ENCODE measurements at places on chromosomes 5 and 9.

DNA sequence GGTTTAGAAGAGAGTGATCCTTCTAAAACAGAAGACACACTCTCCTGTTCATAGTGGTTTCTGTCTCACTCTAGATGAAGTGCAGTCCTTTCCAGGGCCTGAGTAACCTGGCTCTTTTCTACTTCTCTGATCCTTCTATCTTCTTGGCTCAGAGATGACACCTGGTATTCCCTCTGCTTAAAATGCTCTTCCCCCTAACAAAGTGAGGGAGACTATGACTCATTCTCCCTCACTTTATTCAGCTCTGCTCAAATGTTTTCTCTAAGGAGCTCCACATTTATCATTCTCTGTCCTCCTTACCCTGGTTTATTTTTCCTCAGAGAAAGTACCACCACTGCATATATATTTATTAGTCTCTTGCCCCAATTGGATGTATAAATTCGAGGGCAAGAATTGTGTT lies 24.6 kb downstream of the TUT7 start:
- DNase-seq = no peak

- no peak for DNase-seq
These were observed 28.7 kb downstream of the COL27A1 start for GRCh38 chr9:114184071-114184470.

GRCh38 chr5:108919591-108920326 lies 172.1 kb downstream of the FER start:
- no peak for DNase-seq

GRCh38 chr9:21153336-21154017 lies 11.8 kb upstream of the IFNW1 start:
- DNase-seq = no peak

GRCh38 chr9:133869674-133870405 lies 122.3 kb downstream of the VAV2 start:
- DNase-seq = no peak

DNA sequence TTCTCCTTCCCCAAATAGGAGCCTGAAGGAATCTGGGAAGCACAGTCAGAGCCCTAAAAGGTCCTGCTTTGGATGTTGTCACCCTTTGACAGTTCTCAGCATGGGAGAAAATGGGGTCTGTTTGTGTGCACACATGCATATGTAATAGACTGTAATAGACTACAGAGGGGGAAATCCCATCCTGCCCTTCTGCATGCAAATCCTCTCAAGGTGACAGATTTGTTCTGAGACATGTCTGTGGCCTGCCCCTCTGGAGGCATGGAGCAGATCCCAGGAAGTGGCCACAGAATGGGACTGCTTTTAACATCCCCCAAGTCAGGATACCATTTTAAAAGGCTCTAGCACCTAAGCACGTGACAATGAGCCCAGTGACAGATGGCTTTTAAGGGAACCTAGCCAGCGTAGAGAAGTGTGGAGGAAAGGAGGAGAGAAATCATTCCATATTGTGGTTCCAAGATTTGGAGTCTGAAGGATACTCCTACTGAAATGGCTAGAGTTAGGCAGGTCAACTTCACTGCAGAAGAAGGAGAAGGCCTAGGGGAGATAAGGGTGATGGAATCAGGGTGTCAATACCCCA lies 483.5 kb downstream of the SPOCK1 start:
- DNase-seq = peak; percentile 26

GRCh38 chr5:142870532-142871362 lies 100.6 kb downstream of the ARHGAP26 start:
- DNase-seq = no peak

GRCh38 chr9:136985027-136985602 lies 2.3 kb downstream of the LCNL1 start:
- DNase-seq = peak; percentile 34

DNA sequence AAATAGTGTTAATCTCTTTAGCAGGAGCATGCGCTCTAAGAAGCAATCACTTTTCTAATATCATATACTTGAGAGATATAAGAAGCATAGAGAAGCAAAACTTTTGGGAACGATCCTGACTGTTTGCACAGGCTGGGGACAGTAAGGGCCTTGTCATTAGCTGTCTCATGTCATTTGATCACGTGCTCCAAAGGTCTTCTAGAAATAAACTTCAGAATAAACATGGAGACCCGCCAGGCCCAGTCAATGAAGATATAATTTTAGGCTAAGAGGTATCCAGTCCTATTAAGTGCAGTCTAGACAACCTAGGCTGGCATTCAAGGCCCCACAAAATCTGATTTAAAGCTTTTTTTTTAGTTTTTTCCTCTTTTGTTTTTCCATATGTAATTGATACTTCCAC lies 111.0 kb upstream of the APC start:
- DNase-seq = no peak

DNA sequence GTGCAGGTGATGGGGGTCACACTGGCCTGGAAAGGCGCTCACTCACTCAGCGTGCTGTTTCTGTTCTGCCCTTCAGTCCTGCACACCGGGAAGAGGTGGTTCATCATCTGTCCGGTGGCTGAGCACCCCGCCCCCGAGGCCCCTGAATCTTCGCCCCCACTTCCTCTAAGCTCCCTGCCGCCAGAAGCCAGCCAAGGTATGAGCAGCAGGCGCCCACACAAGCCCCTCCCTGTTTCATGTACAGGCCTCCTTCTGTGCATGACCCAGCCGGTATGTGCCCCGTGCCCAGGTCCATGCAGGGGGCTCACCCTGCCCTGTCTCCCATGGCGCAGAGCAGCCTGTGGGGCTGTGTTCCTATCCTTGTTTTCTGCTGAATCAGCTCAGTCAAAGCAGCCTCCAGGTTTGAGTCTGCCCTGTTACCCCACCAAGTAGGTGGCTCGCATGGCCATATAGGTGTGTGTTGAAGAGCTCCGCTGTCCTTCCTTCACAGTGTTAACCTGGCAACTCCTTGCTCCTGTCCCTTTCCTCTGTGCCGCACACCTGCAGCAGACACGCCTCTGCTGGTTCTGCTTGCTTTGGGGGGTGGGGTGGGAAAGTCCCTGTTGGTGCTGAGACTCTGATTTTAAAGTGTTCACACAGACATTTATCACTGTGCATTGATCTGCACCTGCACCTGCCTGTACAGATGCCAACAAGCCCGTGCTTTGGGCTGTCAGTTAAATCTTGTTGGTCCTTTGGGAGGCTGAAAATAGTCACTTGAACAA lies 84.8 kb downstream of the WNK2 start:
- DNase-seq = no peak

GRCh38 chr9:92988215-92988768 lies 41.0 kb downstream of the FGD3 start:
- DNase-seq = no peak

DNA sequence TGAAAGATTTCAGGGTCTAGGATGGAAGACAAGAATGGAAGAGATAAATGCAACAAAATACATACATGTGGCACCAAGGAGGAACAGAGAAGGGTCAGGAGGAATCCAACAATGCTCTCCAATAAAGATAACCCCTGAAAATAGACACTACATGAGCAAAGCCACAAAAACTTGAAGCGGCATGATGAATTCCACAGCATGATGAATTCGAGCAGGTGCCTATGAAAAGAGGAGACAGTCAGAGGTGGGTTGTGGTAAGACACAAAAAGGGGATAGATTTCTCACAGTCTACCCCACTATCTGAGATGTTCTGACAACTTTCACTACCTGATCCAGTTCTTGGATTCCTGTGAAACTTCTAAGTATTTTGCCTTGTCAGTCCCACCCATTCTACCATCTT lies 81.5 kb upstream of the PAPPA start:
- no peak for DNase-seq

- no peak for DNase-seq
These were observed 303.1 kb downstream of the ELAVL2 start for GRCh38 chr9:23522952-23523351.

- no peak for DNase-seq
These were observed 243.1 kb upstream of the COX7C start for GRCh38 chr5:86374611-86375010.

DNA sequence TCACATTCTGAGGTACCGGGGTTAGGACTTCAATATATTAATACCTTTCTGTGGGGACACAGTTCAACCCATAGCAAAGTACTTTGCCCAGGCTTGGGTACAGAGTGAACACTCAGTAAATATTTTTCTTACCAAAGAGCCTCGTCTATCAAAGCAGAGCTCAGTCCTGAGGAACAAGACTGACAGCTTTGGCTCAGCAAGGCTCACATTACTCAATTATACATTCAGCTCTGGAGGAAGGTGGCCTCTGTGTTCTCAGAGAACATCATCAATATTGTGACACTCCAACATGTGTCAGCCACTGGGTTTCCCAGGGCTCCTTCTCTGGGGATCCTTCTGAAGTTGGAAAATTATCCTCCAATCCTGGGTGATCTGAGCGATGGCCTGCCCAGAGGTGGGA lies 186.4 kb downstream of the NMUR2 start:
- no peak for DNase-seq

GRCh38 chr9:99027443-99027842 lies 77.5 kb upstream of the TGFBR1 start:
- no peak for DNase-seq

- DNase-seq = no peak
These were observed 390.1 kb downstream of the PRELID2 start for GRCh38 chr5:145445027-145445426.

DNA sequence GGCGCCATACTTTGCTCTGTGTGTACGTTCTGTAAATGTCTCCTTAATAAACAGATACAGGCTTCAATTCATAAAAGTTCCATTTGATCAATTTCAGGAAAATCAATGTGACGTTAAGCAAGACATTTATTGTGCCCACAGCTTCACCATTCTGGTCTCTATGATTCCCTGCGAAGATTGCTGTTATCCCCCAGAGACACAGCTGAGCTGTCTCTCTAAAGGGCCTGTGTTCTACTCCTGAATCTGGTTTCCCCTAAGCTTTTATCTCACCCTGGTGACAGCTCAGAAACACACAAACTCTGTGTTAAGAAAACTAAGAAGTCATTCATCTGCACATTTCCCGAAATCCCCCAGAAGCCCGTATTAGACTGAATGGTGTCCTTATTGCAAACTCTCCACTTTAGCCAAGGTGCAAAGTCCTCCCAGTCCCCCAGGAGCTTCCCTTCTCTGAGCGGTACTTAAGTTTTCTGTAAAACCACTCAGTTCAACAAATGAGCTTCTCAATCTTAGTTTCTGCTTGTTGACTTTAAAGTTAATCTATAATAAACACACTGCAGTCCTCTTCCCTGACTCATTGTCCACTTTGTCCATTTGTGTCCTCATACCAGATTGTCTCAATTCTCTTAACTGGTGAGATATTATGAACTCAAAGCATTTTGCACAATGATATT lies 1.4 kb upstream of the C5orf15 start:
- no peak for DNase-seq

- DNase-seq = no peak
These were observed 35.4 kb upstream of the IL17B start for GRCh38 chr5:149414405-149415065.

GRCh38 chr9:18605766-18606180 lies 131.8 kb downstream of the ADAMTSL1 start:
- DNase-seq = peak; percentile 58

DNA sequence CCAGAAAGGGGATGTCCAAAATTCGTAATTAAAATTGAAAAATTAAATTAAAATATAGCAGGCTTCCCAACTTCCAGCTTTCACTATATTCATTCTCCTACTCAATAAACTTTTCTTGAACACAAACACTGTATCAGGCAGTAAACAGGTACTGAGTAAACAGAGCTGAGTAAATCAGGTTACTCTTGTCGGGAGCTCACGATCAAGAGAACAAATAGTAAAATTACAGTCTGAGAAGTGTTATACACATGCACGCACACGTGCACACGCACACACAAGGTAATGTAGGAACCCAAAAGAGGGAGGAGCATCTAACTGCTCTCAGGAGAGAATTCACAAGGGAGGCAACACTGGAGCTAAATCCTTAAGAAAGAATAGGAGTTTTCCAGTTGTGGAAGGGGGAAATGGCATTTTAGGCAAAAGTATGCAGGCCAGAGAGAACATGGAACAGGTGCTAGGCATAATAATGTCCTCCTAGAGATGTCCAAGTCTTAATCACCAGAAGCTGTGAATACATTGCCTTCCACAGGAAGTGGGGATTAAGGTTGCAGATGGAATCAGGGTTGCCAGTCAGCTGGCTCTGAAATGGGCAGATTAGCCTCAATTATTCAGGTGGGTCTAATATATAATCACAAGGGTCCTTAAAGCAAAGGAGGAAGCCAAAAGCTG lies 598.8 kb upstream of the BRINP1 start:
- DNase-seq = no peak

GRCh38 chr9:131276094-131276888 lies at the start of gene FAM78A:
Gene FAM78A, minus strand, starts transcription at chr9:131276510. Its CDS starts 331 bp downstream, at chr9:131276179.
- DNase-seq = peak; percentile 60

- no peak for DNase-seq
These were observed 133.2 kb upstream of the LHFPL2 start for GRCh38 chr5:78781611-78782286.

DNA sequence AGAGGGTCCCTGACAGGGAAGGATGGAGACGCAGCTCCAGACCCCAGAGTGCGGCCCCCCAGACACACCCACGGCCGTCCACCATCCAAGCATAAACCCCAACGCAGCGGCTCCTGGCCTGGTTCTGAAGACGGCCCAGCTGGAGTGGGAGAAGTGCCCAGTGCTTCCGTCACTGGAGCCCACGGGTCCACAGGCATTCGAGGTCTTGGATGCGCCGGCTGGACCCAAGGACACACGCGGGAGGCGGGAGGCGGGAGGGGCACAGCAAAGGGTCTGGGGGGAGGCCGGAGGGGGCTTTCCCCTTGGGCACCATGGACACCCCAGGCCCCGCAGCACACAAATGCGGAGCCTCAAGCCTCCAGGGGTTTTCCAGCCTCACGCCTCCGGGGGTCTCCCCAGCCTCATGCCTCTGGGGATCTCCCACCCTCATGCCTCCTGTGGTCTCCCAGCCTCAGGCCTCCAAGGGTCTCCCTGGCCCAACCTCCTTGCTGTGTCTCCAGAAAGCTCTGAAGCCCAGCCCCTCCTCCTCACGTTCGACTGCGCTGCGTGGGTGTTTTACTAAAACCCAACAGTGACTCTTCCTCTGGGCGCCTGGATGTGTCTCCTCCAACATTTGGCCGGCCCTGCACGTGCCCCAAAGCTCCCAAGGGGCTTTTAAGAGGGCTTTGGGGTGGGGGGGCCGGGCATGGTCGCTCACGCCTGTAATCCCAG lies 15.2 kb downstream of the EXD3 start:
- no peak for DNase-seq

DNA sequence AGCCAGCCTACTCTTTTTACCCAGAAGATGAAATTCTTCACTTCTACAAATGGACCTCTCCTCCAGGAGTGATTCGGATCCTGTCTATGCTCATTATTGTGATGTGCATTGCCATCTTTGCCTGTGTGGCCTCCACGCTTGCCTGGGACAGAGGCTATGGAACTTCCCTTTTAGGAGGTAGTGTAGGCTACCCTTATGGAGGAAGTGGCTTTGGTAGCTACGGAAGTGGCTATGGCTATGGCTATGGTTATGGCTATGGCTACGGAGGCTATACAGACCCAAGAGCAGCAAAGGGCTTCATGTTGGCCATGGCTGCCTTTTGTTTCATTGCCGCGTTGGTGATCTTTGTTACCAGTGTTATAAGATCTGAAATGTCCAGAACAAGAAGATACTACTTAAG lies 16.6 kb downstream of the OCLN start:
- no peak for DNase-seq

GRCh38 chr9:113475031-113475430 lies 11.5 kb downstream of the RGS3 start:
- DNase-seq = no peak

GRCh38 chr5:78004559-78004958 lies 228.4 kb upstream of the TBCA start:
- DNase-seq = no peak

- peak; percentile 30 for DNase-seq
These were observed 23.4 kb downstream of the DBH start for GRCh38 chr9:133659516-133659915.

- DNase-seq = no peak
These were observed 32.7 kb upstream of the SPARC start for GRCh38 chr5:151719228-151720000.
